Activated T-helper 1 cell treated with Interleukin-2 at 50 U/mL for 16 hours (primary cell): ENCODE measurements at places on chromosomes 7 and 10.

- no peak for DNase-seq
These were observed 21.2 kb downstream of the GLCCI1 start for GRCh38 chr7:7989616-7990440.

GRCh38 chr10:30858499-30858898 is 173.2 kb downstream of the ZNF438 start:
- no peak for DNase-seq

- no peak for DNase-seq
These were observed 3.4 kb upstream of the IL6 start for GRCh38 chr7:22723637-22724036.

GRCh38 chr7:34430456-34430855 is 227.6 kb upstream of the NPSR1 start:
- DNase-seq, result no peak

DNA sequence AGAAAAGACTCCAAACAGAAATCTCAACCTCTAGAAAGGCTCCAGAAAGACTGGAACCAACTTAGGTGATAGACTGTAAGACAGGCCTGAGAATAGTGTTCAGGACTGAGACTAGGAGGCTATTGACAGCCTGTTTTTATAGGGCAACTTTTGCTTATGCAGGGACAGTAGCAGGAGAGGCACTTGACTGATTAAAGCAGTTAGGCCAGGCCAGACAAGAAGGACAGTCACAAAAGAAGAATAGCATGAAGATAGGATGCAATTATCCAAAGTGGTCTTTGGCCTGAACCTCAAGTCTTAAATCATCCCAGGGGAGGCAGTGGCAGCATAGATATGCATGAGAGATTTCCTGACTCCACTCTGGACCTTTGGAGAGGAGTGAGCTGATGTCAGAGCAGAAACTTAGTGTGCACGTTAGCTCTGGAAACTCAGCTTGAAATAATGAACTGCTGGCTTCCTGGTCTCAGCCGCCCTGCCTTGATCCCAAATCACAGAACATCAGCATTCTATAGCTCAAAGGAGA is 290.6 kb downstream of the SORCS3 start:
- no peak for DNase-seq

- DNase-seq, result no peak
These were observed 71.6 kb downstream of the SH2D4B start for GRCh38 chr10:80609331-80609730.

- no peak for DNase-seq
These were observed 360.4 kb upstream of the ZNF32 start for GRCh38 chr10:44008917-44009709.
